Foreskin melanocyte (primary cell): ENCODE measurements at places on chromosomes 3 and 15.

- no peak for DNase-seq
These were observed 101.9 kb downstream of the GRM7 start for GRCh38 chr3:6962801-6963200.

DNA sequence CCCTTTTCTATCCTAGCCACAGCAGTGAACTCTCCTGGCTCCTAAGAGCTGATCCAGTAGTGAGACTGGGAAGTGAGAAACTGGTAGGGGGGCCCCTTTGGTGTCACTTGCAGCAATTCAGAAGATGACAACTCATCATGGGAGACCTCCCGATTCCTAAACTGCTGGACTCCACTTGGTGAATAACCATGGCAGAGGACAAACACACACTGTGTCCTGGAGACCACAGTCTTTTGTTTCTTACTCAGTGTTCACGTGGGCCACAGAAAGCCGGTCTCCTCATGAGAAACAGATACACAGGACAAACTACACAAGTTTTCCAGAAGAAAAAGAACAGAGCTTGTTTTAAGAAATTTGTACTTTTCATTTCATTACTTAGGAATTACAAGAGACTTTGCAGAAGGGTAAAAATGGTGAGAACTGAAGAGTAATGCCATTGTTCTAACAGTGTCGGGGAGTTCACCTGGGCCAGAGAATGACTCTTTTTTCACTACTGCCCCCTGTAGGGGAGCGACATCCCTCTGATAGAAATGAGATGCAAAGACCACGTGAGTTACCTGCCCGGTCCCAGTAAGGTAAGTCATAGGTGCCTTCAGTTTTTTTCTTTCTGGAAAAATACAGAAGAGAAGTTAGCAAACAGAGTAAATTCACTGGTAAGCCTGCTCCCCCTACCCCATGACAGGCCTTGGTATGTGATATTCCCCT is 38.1 kb downstream of the ST3GAL6 start:
- peak; percentile 78 for DNase-seq

GRCh38 chr3:115085197-115085865 is 61.8 kb downstream of the ZBTB20 start:
- DNase-seq: no peak

- DNase-seq: no peak
These were observed 462.9 kb upstream of the PROK2 start for GRCh38 chr3:72247645-72248388.

DNA sequence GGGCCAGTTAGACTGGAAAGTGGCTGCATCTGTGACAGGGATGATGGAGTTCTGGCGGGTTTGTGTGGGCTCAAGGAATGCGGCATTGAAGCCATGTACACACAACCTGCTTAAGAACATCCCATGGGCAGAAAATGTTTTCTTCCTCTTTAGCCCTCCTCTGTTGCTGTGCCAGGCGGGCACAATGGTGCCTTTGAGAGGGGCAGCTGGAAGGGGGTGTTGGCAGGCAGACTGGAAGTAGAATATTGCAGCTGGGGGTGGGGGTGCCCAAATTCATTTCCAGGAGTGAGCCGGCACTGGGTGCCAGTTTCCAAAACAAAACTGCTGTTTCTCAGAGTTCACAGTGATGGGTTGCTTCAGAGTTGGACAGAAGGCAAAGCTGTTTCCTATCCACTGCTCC is 91.8 kb upstream of the ETV5 start:
- no peak for DNase-seq

- no peak for DNase-seq
These were observed 60.8 kb upstream of the ZBTB38 start for GRCh38 chr3:141307351-141308059.

GRCh38 chr3:152222327-152222726 is 46.4 kb upstream of the MBNL1 start:
- DNase-seq: no peak

GRCh38 chr3:172699031-172699430 is 11.8 kb downstream of the NCEH1 start:
- DNase-seq: no peak

- no peak for DNase-seq
These were observed 4.1 kb downstream of the CCDC191 start for GRCh38 chr3:114052216-114052615.

GRCh38 chr3:144754076-144754783 is 782.6 kb downstream of the DIPK2A start:
- no peak for DNase-seq

- peak; percentile 63 for DNase-seq
These were observed 112.4 kb upstream of the BHLHE40 start for GRCh38 chr3:4866866-4867265.

GRCh38 chr3:123395235-123395634 is 53.7 kb downstream of the ADCY5 start:
- DNase-seq: no peak

DNA sequence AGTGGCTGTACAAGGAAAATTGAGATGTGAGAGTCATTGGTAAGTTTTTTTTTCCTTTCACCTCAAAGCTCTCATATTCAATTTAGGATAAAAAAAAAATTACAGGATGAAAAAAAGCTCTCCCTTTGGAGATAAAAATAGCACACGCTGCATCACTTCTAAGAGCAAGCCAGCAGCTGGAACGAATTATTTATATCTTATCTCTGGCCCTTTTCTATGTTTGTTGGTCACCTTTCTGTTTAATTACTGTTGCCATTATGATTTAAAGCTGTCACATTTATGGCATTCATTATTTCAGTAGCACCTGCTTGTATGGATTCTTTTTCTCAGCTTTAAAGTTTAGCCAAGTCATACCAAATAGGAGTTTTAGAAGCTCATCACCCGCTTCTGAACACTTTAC is 171.6 kb upstream of the PDZRN3 start:
- no peak for DNase-seq
